ENCODE measurements at places on chromosomes 5 and 9.

DNA sequence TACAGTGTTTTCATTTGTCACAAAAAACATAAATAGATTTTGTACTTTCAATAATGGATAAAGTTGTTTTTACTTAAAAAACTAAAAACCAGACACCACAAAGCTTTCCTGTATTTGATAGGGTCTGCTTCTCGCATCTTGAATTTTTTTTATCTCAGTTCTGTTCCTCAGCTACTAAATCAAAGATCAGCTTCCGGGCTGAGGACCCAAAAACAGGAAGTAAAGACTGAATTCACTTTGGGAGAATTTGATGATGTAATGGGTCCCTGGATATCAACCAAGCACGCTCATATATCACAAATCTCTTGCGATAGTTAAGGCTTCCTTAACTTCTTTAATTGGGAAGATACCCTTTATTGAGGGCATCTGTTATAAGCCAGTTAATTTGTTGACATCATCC is 24.1 kb downstream of the ITK start:
- no peak for DNase-seq

GRCh38 chr5:144173766-144174165 is 3.1 kb downstream of the KCTD16 start:
- DNase-seq = no peak

DNA sequence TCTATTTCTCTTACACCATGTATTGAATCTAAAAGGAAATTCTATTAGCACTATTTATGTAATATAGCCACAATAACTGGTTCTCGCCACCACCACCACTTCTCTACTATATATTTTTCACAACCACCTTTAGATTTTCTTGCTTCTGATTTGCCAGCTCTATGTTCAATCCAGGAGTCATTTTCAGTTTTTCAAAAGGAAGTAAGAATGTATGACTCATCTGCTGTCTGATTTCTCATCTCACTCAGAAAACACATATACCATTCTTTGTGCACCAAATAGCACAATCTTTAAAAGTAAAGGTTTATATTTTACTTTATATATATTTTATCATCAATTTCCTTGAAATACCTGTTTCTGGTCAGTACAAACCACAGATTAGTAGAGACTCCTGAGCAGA is 1127.5 kb downstream of the TAF11L14 start:
- DNase-seq = no peak

- DNase-seq = peak; percentile 27
Observed at GRCh38 chr9:110133608-110134210, 74.2 kb downstream of the C9orf152 start.

DNA sequence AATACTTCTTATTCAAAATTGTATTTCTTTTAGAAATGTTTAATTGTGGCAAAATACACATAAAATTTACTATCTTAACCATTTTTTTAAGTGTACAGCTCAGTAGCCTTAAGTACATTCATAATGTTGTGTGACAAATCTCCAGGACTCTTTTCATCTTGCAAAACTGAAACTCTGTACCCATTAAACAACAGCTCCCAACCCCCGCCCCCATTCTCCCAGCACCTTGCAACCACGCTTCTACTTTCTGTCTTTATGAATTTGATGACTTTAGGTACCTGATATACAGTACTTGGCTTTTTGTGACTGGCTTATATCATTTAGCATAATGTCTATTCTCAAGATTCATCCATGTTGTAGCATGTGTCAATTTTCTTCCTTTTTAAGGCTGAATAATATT is 2.8 kb upstream of the IL5 start:
- no peak for DNase-seq

GRCh38 chr9:82736126-82736525 is 326.8 kb downstream of the RASEF start:
- DNase-seq = no peak

DNA sequence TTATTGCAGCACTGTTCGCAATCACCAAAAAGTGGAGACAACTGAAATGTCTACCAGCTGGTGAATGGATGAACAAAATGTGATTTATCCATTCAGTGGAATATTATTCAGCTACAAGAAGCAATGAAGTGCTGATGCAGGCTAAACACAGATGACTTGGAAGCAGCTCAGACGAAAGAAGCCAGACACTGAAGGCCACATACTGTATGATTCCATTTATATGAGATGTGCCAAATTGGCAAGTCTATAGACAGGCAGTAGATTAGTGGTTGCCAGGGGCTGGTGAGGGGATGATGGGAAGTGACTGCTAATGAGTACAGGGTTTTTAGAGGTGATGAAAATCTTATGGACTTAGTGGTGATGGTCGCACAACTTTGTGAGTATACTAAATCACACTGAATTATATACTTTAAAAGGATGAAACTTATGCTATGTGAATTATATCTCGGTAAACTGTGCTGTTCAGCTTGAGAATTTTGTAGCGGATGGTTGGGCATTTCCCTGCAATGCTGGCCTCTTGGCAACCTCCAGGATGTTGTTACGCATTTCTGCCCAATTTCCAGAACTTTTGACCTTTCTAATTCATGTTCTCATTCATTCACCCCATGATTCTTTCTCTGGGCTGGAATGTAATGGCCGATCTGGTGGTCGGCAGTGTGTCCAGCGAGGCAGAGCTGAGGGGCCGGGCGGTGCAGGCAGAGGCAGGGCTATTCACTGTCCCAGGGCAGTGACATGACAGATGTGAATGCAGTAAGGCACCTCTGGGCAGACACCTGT is 22.0 kb upstream of the WNK2 start:
- DNase-seq = peak; percentile 89

DNA sequence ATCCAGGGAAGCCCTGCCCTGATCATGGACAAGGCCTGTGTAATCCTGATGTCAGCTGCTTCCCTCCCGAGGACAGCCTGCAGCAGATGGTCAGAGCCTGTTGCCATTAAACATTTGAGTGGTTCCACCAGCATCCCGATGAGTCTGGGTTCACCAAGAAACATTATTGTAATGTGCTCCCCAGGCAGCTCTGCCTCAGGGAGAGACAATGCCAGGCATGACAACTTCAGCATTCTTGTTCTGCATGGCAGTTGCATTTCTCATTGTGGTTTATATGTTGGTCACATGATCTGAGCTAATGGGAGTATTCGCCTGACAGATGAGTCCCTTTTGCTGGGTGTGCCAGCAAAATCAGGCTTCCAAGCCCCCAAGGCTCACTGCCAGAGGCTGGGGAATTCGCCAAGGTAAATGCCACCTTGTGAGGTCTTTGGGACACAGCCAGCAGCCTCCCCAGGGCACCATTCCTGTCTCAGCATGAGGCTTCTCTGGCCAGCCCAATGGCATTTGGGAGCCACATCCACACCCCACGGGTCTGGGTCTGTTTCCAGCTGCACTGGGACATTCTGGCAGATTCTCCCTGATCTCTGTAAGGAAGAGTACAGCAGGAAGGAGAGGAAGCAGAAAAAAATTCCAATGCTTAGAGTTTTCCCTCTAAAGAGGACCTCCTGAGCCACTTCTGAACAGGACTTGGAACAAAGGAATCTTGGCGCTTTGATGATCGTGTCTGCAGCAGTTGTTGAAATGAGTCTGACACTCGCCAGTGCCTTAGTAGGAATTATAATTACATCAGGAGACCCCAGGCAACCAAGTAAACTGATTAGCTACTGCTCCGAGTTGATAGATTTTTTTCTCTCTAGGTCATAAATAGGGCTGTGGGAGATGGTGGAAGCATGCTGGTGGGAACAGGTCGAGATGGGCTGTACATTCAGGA is 18.7 kb downstream of the KCNIP1 start:
- DNase-seq = peak; percentile 69

All from NCI-H446 treated with DMSO at 0.1 percent for 48 hours (cell line).